H9 (cell line): ENCODE measurements at places on chromosomes 2 and 18. TPM values are rescaled to one million over a fixed set of nuclear protein-coding genes. Genes with fewer than 3 reads are reported as not detected.
A peak's percentile ranks its signal among the peaks of the same experiment; 100 is the strongest.

DNA sequence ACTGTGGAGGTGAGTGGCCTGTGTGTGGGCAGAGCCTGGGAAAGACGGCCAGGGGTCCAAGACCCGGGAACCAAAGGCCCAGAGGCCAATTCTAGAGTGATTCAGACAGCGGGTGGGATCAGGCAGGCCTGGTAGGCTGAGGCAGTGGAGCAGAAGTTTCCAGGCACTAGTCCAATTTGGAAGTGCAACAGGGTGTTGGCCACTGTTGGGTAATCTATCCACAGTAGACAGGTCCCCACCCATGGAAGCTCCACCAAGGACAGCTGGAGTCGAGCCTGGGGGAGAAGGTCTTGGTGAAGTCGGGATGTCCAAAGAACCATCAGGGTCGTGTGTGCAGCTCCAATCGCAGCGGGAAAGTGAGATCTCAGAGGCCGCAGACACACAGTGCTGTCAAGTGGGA is 125.8 kb upstream of the COPS8 start:
- no peak for DNase-seq

DNA sequence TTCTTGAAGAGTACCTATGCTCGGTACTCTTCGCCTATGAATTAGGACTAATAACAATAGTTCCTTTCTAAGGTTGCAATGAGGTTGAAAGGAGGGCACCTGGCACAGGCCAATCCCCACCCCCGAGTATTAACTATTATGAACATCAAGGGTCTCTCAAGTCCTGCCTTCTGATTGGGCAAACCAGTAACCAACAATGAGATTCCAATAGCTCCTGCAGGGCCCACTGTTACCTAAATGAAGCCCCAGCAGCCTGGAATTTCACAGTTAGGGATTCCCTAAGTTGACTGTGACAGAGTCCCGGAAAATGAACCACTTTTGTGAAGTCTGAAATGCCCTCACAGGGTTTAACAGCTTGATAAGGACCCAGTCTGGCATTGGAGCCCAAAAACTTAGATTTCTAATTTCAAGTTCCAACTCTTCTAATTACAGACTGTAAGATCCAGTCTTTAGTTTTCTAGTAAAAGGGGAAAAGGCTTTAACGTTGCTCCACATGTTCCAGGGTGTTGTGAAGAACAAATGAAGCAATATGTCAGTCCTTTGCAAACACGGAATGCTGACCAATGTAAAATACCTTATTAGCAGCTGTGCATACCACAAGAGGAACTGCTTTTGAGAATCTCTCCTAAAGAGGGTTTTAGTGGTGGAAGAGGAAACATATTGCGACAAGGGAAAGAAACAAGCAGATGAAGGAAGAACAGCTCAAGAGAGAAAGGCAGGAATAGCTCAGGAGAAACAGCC is 277.7 kb upstream of the MAP2 start:
- peak; percentile 25 for DNase-seq

DNA sequence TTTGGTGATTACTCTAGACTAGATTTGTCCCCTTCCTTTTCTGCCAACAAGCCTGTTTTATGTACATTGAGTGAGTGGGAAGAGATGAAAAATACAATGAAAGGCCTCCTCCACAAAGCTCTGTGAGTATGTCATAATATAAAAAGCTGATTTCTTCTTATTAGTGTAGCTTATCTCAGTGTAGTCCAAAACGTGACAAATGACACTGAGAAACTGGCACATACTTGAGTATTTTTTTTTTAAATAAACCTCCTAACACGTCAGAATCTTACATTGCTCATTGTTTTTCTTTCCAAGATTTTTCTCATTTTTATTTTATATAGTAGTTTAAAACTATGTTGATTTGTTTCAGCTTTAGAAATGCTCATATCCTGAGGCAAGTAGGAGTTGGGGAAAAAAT is 17.9 kb upstream of the FIGN start:
- DNase-seq = no peak

DNA sequence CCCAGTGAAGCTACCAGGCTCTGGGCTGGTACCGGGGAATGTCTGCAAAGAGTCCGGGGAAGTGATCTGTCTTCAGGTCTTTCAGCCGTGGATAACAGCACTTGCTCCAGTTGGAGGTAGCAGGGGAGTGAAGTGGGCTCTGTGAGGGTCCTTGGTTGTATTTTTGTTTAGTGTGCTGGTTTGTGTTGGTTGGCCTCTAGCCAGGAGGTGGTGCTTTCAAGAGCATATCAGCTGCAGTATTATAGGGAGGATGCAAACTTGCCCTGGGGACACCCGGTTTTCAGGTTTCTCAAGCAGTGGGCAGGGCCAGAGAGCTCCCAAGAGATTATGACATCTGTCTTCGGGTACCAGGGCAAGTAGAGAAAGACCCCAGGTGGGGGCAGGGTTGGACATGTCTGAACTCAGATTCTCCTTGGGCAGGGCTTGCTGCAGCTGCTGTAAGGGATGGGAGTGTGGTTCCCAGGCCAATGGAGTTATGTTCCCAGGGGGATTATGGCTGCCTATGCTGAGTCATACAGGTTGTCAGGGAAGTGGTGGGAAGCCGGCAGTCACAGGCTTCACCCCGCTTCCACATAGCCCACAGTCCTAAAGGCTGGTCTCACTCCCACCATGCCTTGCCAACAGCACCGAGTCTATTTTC is 34.4 kb downstream of the ACAA2 start:
- DNase-seq = no peak

- no peak for DNase-seq
These were observed 125.6 kb downstream of the GRB14 start for GRCh38 chr2:164495491-164496223.

- DNase-seq = no peak
These were observed 10.2 kb downstream of the C18orf32 start for GRCh38 chr18:49476664-49477411.

DNA sequence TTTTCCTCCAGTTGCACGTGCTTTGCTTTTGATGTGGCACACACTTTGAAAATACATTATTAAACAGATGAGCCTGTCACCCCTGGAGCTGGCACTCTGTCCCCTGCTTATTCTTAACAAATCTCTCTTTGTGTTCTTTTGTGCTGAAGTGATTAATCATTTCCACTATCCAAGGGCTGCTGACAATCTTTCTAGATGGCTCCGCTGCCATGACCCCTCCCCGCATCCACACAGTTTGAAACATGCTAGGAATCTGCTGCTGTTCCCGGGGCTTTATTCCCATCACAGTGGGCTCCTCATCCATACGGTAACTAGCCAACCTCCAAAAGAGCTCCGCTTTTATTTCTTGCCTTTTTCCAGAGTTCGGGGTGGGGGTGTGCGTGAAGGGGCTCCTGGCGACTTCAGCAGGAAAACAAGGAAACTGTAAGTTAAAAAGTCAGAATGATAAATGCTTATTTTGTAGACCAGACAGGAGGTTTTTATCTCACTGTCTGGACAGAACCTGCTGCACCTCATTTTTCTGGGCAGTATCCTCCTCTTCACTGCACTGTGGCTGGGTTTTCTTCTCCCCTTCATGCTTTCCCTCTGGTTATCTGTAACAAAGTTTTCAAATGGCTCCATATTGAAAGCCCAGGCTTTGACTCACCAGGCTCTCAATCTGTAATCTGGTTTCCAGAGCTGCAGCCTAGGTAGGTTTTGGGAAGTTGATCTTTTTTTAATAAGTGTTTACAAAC is 319.7 kb downstream of the AFF3 start:
- peak; percentile 39 for DNase-seq

- no peak for DNase-seq
These were observed 456.5 kb upstream of the CWC22 start for GRCh38 chr2:180463608-180464007.

The TTL gene
- 57.8 and 58.9 TPM in 2 replicates for total RNA-seq

The RMDN2 gene
- 2.6 and 2.8 TPM in 2 replicates for total RNA-seq

The SERPINB12 gene
- not detected in 2 replicates for total RNA-seq

The PLEK gene
- total RNA-seq = not detected in 2 replicates

The ARHGAP28 gene
- total RNA-seq = 7.9 and 9.2 TPM in 2 replicates
